ENCODE measurements at places on chromosomes 11 and 22.

DNA sequence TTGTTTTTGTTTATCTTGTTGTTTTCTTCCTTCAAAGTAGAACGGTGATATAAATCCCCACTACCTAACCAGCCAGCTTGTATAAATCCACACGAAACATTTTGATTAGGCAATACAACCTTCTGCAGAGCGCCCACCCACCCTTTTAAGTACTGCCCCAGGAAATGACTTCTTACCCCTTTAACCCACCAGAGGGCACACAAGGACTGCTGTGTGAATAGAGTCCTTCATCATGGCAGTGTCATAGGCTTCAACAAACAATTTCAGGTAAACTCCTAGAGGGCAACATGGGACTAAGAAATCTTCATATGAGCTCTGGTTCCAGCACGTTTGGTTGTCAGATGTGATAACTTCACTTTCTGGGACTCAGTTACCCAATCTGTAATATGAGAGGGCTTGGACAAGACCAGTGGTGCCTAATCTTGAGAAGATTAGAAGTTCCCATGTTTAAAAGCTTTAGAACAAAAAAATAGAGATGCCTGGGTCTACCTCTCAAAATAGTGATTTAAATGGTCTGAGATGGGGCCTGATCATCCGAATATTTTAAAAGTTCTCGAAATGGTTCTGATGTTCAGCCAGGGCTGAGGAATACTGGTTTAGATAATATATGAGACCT lies 56.1 kb downstream of the PIWIL4 start:
- no peak for DNase-seq

DNA sequence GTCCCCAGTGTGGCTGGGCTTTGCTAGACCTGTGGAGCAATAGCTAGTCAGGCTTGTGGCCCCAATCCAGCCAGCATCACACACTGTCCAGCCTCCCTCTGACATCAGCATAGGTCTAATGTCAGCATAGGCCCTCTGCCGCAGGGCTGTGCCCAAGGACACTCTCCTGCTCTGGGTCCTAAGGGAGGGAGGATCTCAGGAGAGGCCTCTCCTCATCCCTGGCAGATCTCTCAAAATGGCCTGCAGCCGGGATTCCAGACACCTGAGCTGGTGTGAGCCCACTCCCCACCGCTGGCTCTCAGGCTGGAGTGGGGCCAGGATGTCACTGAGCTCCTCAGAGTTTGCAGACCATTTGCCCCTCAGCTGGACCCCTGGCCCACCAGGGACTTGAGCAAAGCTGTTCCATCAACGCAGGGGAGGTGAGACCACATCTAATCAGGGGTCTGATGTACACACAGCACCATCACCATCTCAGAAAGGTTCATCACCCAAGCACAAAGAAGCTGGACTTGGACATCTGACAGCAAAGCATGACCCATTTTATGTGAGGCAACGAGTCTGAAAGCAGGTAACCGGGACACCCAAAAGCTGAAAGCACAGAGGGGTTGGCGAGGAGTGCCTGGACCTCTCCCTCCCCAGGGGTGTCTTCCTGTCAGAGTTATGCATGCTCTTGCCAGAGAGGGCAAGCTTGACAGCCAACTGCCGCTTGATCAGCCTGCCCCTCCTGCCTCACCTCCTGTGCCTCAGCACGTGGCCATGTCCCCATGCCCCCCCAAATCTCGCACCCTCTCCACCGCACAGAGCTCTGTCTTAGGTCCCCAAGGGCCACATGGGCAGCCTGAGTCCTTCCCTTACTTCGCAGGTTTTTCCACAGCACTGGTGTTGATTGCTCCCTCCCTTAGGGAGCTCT lies 69.7 kb upstream of the SEPTIN5 start:
- DNase-seq: no peak

GRCh38 chr11:119316729-119317591 lies at the start of gene MCAM:
Gene MCAM, minus strand, starts transcription at chr11:119317130. Its CDS starts 29 bp downstream, at chr11:119317101.
- no peak for DNase-seq

DNA sequence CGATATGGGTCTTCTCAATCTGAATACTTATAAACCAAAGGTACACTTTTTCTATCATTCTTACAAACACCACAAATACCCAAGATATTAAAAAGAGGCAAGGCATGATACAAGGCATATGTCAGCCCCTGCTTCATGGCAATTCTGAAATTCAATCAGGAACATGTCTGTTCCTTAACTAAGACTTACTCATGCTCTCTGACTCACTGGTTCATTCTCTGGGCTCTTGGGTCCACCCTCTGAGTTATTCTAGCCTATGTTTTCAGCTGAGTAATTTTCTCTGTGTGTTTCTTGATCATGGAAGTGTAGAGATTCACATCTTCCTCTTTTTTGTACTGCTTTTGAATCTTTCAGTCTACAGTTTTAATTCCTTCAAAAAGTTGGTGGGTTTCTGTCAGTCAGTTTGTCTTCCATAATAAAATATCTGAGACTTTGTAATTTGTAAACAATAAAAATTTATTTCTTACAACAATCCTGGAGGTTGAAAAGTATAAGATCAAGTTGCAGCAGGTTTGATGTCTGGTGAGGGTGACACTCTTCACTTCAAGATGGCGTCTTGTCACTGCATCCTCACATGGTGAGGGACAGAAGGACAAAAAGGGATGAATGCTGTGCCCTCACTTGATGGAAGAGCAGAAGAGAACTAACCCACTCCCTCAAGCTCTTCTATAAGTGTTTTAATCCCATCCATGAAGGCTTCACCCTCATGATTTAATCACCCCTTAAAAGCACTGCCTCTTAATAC lies 211.7 kb downstream of the FAM76B start:
- no peak for DNase-seq

DNA sequence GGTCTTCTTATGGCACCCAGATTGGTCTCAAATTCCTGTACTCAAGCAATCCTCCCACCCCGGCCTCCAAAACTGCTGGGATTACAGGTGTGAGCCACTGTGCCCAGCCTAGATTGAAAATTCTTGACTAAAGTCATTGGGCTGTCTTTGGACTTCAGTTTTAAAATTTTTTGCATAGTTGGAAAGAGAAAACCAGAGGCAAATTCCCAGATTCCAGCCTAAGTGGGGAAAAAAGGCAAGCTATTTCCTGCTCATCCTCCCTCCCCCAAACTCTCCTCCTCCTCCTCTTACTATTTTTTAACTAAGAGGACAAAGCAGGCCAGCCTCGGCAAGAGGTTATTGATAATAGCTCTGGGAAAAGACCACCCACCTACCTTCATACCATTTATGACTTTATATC lies 78.6 kb upstream of the CLMP start:
- no peak for DNase-seq

- DNase-seq: no peak
Measured at GRCh38 chr11:129412494-129412893, 36.8 kb downstream of the BARX2 start.

GRCh38 chr11:116173941-116174911 lies 598.6 kb downstream of the BUD13 start:
- DNase-seq: no peak

- no peak for DNase-seq
Measured at GRCh38 chr11:34178209-34178821, 72.9 kb downstream of the NAT10 start.

DNA sequence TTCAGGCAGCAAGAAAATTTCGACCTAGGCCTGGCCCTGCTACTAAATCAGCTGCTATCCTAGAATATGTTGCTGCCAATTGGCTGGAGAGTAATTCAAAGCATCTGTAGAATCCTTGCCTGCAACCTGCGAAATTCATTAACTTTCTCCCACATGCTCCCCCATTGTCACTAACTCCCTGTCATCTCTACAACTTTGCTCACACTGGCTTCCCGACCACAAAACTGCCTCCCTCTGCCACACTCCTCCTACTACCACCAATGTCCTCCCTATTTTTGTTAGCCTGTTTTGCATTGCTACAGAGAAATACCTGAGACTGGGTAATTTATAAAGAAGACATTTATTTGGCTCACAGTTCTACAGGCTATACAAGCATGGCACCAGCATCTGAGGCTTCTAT lies 570.6 kb downstream of the INSC start:
- DNase-seq: no peak

- no peak for DNase-seq
Measured at GRCh38 chr22:37182101-37182948, 5.7 kb downstream of the C1QTNF6 start.

- DNase-seq: no peak
Measured at GRCh38 chr11:68977781-68978625, 2.8 kb downstream of the MRGPRD start.

- no peak for DNase-seq
Measured at GRCh38 chr11:73498343-73498742, 99.6 kb downstream of the FAM168A start.

DNA sequence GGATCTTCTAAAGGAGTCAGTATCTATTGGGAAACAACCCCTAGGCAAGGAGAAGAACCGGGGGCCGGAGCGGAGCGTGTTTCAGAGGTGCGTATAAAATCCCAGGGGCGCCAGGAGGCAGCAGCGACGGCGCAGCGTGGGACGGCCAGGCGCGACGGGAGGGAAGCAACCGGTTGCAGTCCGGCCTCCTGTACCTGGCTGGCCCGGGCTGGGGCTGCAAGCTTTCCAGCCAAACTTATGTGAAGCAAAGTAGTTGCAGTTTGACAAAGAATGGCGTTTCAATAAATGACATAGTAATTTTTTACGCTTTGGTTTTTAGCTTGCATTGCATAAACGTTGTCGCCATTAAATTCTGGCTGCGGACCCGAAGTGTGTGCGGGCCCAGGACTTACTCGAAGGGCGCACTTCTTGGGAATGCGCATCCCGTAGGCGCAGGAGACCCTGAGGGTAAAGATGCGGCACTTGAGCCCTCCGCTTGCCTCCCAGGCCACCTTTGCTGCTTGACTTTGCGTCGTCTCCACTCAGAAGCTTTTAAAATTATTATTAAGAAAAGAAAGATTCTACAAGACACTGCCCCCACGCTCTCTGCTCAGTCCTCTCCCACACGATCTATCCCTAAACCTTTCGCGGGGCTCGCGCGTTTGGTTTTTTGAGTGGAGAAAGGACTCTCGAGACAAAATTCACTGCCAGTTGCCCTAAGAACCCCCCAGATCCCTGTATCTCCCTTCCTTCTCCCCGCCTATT lies 1.6 kb upstream of the WT1 start:
- DNase-seq: no peak

GRCh38 chr11:22466809-22467208 lies 128.6 kb downstream of the SLC17A6 start:
- no peak for DNase-seq

- no peak for DNase-seq
Measured at GRCh38 chr11:70220136-70220535, 17.0 kb downstream of the FADD start.

DNA sequence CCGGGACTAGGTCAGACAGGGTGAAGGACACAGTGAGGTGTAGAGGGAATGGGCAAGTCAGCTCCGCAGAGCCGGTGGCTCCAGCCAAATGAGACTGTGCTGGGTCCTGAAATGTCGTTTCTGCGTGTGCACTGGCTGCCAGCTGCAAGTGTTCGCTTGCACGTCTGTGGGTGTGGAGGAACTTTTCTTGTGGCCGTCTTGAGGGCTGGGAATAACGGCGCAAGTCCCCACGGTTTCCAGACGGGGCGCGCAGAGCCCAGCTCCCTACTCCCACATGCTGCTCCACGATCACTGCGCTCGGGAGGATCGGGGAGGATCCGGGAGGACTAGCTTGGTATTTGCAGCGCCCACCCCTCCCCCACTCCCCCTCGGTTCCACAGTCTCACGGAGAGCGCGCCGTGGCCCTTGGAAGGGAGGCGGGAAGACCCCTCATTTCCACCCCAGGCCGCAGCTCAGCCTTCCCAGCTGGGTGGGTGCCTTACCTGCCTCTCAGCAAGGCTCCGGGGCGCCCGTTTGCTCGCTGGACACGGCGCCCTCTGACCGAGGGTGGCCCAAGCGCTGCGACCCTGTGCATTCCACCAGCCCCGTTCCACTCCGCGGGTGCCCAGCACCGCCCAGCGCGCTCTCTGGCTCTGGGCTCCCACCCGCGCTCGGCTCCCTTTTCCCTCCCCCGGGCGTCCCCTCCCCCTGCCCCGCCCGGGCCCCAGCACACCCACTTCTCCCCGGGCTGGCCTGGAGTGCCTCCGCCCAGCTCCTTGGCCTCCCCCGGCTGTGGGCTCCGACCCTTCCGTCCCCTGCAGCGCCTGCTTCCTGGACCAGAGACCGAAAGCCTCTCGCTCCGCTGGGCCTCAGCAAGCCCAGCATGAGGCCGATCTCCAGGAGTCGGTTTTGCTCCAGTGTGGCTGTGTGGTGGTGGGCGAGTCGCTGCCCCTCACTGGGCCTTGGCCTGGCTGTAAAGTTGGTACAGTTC lies at the start of gene KCNE3:
Gene KCNE3, minus strand, starts transcription at position 634 of the 970 bp plus-strand sequence. CDS start 9,986 bp downstream, outside the sequence.
- DNase-seq: no peak

- DNase-seq: no peak
Measured at GRCh38 chr11:19243613-19244012, 2.9 kb upstream of the E2F8 start.

DNA sequence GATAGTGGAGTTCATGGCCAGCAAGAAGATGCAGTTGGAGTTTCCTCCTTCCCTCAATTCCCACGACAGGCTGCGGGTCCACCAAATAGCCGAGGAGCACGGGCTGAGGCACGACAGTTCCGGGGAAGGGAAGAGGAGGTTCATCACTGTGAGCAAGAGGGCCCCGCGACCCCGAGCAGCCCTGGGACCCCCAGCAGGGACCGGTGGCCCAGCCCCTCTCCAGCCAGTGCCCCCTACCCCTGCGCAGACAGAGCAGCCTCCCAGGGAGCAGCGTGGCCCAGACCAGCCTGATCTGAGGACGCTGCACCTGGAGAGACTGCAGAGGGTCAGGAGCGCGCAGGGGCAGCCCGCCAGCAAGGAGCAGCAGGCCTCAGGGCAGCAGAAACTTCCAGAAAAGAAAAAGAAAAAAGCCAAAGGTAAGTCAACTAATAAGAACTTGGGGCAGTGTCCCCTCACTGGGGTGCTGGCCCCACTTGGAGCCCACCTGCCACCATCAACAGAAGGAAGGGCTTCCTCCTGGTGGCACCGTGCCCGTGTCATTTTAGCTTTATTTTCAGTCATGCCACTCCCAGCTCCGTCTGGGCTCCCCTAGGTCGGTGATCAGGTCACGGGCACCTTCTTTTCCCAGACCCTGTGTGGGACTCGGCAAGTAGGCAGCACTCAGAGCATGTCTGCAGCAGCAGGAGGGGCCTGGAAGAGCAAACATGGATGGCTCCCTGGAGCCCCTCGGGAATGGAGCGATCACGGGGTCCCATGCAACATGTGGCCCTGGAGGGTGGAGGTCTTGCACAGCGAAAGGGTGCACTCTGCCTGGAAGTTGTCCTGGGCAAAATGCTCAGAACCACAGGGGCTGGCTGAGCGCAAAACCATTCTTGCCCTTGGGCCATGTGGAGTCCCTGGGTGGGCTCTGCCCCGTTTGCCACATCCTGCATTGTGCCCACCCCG lies 33.3 kb downstream of the IGHMBP2 start:
- DNase-seq: no peak

- no peak for DNase-seq
Measured at GRCh38 chr22:45999379-45999971, 22.5 kb upstream of the WNT7B start.

DNA sequence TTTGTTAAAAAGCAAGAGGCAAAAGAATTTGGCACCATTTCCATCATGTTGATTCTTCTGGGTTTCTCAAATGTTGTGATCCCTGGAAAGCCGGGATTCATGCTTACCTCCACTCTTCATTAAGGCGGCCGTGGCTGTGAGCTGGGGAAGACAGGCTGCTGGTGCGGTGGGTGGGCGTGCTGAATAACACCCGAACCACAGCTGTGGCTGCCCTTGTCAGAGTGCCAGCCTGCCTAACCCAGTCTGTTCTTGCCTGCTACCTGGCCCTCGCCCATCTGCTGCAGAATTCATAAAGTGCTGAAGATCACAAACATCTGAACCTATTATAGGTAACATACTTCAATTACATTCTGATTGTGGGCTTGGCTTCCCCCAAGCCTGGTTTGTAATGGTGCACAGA lies 95.8 kb upstream of the RCN1 start:
- no peak for DNase-seq

- DNase-seq: no peak
Measured at GRCh38 chr11:5280582-5281102, 10.9 kb upstream of the HBE1 start.

Data from stimulated activated CD8-positive, alpha-beta memory T cell treated with anti-CD3 and anti-CD28 coated beads, Interleukin-7, amount 100 ng/mL, for 1 hour (primary cell).